Activated naive CD4-positive, alpha-beta T cell treated with anti-CD3 and anti-CD28 coated beads, Interleukin-2, amount 10 ng/mL, durations not matched to agents 5 hours and 36 hours (primary cell): ENCODE measurements at places on chromosomes 16 and 17. TPM values are rescaled to one million over a fixed set of nuclear protein-coding genes. Genes with fewer than 3 reads are reported as not detected.

The HSPB9 gene
- total RNA-seq, result not detected

The DOC2A gene
- not detected for total RNA-seq

The KIF18B gene
- total RNA-seq, result 55.4 TPM

The SLC52A1 gene
- total RNA-seq, result 0.51 TPM

The SHMT1 gene
- total RNA-seq, result 33.0 TPM

The C1QTNF1 gene
- total RNA-seq, result not detected

The DNAH2 gene
- not detected for total RNA-seq

The CEP131 gene
- 14.4 TPM for total RNA-seq

The BRIP1 gene
- 16.8 TPM for total RNA-seq

The SLC2A4 gene
- not detected for total RNA-seq

The TMEM88 gene
- 1.4 TPM for total RNA-seq

The METTL16 gene
- total RNA-seq, result 24.7 TPM

The MYLK3 gene
- total RNA-seq, result 0.20 TPM

The GAS7 gene
- 1.0 TPM for total RNA-seq

The GJD3 gene
- total RNA-seq, result 0.26 TPM

The CLEC18A gene
- 2.1 TPM for total RNA-seq

The NAA60 gene
- total RNA-seq, result 50.2 TPM

The SCIMP gene
- not detected for total RNA-seq

The TLE7 gene
- total RNA-seq, result not detected

The SOCS7 gene
- total RNA-seq, result 16.7 TPM

The SSTR5 gene
- total RNA-seq, result not detected

The TMEM220 gene
- 0.94 TPM for total RNA-seq

The CCL23 gene
- not detected for total RNA-seq

The DPEP1 gene
- not detected for total RNA-seq

The RNPS1 gene
- 185 TPM for total RNA-seq

The PRSS22 gene
- not detected for total RNA-seq

The DNAH9 gene
- not detected for total RNA-seq

The DHRS7C gene
- not detected for total RNA-seq

The TPSG1 gene
- total RNA-seq, result not detected

The TBX2 gene
- not detected for total RNA-seq

The UTS2R gene
- total RNA-seq, result 0.20 TPM

The PRAC2 gene
- total RNA-seq, result not detected

The PIMREG gene
- 21.8 TPM for total RNA-seq

The KRT40 gene
- not detected for total RNA-seq

The GSDMA gene
- 0.29 TPM for total RNA-seq

The CACNG4 gene
- total RNA-seq, result not detected

The CX3CL1 gene
- total RNA-seq, result not detected

The GPR142 gene
- total RNA-seq, result not detected

The TRAPPC1 gene
- 242 TPM for total RNA-seq

The XYLT1 gene
- total RNA-seq, result 39.2 TPM

The ANKS3 gene
- 15.6 TPM for total RNA-seq

The ADGRG1 gene
- total RNA-seq, result 0.63 TPM

The HOXB6 gene
- not detected for total RNA-seq

The AIPL1 gene
- total RNA-seq, result not detected
